ENCODE measurements at places on chromosomes 3 and 15.

DNA sequence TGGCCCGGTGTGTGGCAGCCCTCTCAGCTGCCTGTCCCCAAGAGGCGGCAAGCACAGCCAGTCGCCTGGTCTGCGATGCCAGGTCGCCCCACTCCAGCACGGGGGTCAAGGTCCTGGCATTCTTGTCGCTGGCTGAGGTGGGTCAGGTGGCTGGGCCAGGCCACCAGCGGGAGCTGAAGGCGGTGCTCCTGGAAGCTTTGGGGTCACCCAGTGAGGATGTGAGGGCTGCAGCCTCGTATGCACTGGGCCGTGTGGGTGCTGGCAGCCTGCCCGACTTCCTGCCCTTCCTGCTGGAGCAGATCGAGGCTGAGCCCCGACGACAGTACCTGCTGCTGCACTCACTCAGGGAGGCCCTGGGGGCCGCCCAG, 20.8 kb downstream of the CAND2 start:
- DNase-seq: no peak

- no peak for DNase-seq
Observed at GRCh38 chr3:148464246-148464645, 233.5 kb upstream of the AGTR1 start.

- DNase-seq: no peak
Observed at GRCh38 chr3:130800829-130801228, 54.2 kb upstream of the PIK3R4 start.

DNA sequence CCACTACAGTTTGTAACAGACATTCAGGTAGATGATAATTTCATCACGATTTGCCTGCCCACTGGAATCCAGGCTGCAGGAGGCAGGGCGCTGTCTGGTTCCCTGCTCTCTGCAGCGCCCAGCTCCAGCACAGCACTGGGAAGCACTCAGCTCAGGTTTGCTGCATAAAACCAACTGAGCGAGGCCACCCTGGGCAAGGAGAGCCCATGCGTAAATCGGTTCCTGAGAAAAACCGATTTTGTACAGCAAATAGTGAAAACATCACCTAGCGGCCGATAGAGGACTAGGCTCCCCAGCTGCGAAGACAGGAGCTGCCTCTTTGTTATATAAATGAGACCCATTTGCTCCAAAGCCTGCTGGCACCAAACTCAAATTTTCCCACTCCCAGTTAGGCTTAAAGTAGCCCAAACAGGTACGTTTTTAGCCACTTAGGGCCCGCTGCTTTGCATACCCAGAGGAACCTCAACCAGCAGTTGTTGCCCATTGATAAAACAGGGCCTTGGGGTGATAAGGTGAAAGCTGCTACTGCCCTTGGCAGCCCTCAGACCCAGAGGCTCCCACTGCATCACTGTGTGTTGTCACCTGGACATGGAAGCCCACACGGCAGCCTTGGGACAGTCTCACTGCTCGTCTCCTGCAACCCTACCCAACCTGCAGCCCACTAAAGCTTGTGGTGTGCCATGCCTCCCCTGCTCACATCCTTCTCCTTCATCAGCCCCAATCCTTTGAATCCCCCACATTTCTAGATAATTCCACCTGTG, 47.5 kb downstream of the ALDH1L1 start:
- DNase-seq: peak; percentile 17

- DNase-seq: no peak
Observed at GRCh38 chr15:85517086-85517485, 136.7 kb downstream of the AKAP13 start.

GRCh38 chr3:187082758-187083375, 56.4 kb downstream of the RPL39L start:
- no peak for DNase-seq

DNA sequence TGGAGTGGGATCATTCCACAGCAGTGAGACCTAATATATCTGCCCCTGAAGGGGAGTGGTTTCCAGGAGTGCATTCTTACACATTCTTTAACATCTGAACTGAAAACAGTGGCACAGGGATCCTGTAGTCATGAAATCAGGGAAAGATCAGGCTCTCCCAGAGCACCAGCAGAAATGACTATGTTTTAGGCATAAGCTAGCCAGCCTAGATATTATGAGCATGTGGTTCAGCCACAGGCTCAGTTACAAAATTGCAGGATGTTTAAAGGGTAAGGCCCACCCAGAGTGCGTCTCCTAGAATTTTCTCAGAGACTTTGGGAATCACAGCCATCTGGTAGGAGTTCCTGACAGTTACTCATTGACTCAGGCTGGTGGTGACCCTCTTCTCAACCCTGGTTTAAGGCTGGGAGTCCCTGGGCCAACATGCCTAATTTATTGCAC, 20.9 kb downstream of the FSTL1 start:
- no peak for DNase-seq

GRCh38 chr15:36499412-36500389, 79.7 kb upstream of the CDIN1 start:
- DNase-seq: no peak

DNA sequence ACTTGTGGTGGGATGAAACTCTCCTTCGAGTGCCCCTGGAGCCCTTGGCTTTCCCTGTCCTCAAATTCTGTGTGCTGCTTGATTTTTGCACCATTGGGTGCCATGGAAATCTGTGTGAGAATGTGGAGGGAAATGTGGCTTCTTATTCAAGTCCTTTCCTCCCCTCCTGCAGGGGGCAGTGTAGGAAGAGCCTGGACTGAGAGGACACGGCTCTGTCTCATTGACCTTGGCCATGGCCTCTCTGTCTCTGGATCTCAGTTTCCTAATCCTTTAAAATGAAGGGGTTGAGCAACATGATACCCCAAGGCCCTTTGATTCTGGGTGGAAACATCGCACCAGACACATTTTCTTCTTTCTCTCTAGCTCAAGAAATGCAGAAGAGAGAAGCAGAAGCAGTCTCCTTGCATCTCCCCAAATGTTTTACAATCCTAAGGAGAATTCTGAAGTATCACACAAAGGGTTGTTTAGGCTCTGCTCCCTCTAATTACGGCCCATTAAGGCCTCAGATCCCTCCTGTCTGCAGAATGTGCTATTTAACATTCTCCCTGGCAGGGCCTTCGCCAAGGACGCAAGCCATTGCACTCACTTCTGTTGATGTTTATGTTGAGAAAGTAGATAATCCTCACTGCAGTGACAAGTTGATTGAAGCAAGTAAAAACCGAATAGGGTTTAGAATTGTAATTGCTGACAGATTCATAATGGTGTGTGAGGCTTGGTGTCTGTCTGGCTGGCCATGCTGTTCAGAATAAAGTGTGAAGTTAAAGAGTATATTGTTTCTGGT, 169.1 kb downstream of the TPRG1 start:
- DNase-seq: no peak

DNA sequence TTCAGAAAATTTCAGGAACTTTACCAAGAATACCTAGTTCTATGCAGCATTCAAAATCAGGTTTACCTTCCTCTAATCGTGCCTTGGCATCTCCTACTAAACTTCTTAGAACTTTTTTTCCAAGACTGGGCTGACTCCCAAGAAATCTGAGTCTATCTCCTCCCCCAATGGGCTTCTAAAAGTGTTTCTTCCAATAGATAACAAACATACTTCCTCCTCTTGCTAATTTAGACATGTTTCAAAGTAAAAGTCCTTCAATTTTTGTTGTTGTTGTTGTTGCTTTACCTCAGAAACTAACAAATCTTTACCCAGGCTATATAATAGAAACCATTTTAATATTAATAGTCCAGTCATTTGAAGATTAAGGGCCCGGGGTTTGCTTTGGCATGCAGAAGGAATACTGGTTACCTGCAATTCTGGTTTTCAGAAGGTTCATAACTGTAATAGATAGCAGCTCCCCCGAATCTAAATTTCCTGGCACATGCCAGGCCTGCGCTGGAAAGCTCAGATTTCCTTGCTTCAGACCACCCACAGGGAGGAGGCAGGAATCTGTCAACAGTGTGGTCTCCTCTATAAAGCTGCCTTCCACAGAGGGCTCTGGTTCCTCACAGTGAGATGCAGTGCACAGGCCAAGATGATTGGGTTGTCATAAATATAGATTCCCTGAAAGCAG, 188.7 kb downstream of the THRB start:
- DNase-seq: no peak

- no peak for DNase-seq
Observed at GRCh38 chr3:42425736-42426407, 15.5 kb upstream of the LYZL4 start.

DNA sequence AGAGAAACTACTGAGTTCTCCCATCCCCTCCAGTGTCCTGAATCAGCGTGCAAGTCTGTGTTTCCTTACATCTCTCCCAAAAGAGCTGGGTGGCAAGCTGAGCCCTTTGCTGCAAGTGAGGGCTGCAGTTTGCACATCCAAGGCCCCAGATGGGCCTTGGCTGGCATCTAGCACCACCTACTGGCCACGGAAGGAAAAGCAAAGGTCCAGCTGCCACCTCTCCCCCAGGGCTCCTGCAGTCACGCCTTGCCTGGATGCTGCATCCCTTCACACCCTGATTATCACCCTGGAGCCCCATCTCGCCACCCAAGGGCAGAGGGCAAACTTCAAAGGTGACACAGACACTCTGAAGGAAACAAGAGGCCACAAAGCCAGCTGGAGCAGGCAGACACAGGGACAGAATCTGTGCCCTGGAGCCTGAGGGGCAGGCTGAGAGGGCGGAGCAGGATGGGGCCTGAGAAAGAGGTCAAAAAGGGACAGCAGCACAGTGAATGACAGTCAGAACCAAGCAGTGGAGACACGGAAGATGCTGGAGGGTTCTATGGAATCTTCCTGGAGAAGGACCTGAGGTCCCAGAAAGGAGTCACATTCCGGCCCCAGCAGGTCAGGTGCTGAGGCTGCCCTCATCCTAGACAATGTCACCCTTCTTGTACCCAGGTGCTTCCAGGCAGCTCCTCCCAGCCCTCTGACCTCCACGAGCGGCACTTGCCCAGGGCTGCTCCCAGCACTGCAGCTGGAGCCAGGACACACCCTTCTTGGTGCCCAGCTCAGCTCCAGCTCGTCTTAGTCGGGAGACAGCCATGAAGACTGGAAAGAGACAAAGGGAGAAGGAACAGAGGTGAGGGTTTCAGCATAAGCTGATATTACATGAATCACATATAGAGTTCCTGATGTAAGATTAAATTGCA, 18.3 kb upstream of the NTRK3 start:
- peak; percentile 46 for DNase-seq

DNA sequence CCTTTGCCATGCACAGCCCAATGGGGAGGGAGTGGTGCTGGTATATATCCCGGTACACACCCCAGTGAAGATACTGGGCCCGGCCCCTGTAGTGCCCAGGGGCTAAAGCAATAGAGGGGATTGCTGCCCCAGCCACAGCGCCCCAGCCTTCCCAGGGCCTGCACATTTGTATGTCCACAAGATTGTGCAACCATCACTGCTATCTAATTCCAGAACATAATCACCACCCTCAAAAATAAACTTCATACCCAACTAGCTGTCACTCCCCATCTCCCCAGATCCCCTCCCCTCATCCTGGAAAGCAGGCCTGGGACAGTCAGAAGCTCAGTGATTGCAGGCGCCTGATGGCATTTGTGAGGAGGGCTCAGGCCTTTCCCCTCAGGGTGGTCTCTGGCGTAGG, 13.5 kb downstream of the GNAI2 start:
- DNase-seq: no peak

- peak; percentile 5 for DNase-seq
Observed at GRCh38 chr3:41681479-41681878, 280.4 kb downstream of the ULK4 start.

GRCh38 chr15:34657469-34658127, 74.1 kb upstream of the GOLGA8B start:
- no peak for DNase-seq

DNA sequence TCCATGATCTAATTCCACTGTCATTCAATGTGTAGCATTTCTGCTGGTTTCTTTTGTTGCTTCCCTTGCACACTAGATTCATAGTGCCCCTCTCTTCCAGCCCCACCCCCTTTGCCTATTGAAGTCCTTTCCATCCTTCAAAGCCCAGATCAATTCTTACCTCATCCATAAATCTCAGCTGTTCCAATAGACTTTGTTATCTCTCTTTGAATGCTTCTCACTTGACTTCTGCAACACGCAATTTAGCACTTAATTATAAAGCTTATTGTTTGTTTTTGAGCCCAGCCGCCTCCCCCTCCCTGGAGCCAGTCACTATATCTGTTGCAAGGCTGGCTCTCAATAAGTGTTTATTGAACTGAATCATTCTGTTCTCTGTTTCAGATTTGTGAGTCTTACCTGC, 174.6 kb upstream of the TBL1XR1 start:
- no peak for DNase-seq

DNA sequence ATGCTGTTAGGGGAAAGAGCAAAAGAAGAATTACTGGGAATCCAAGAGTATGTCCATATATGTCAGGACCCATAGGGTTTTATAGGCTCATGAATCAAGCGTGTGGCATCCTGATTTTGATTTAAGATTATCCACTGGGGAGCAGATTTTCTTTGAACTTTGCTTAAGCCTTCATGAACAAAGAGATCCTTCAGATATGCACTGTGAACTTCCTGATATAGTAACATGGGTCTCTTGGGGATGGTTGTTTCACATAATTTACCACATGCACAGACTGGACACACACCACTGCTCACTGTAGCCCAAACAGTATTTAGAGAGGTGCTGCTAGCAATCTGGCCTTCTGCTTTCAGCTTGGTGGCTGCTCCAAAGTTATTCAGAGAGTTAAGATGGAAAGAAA, 200.9 kb upstream of the ZPLD1 start:
- DNase-seq: no peak

- DNase-seq: peak; percentile 31
Observed at GRCh38 chr15:75921732-75922703, 18.3 kb downstream of the FBXO22 start.

- DNase-seq: no peak
Observed at GRCh38 chr15:28959326-28959725, 73.6 kb downstream of the APBA2 start.

DNA sequence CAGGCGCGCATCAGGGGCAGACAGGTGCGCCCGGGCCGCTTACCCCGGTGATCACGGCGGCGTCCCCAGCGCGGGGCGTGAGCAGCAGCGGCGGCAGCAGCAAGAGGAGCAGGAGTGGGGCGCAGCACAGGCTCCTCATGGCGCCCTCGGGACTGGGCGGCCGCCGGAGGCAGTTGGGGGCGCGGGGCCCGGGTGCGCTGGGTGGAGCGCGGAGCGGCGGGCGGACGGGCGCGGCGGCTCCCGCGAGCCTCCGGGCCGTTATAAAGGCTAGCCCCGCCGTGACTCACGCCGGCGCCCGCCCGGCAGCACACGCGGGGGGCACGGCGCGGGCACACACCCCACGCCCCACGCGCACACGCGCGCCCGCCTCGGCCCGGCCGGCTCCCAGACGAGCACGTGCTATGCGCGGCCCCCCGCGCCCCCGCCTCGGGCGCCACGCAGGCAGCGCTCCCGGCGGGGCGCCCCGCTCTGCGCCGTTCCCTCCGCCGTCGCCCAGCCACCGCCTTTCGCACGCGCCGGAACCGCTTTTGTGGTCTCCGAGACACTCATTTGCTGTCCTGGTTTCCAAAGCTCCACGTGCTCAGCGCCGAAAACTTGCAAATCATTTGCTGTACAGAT, at the start of gene PROK2:
Gene PROK2 (minus strand): TSS at position 235 of the 618 bp plus-strand sequence. CDS start 96 bp downstream, at position 139.
- no peak for DNase-seq

DNA sequence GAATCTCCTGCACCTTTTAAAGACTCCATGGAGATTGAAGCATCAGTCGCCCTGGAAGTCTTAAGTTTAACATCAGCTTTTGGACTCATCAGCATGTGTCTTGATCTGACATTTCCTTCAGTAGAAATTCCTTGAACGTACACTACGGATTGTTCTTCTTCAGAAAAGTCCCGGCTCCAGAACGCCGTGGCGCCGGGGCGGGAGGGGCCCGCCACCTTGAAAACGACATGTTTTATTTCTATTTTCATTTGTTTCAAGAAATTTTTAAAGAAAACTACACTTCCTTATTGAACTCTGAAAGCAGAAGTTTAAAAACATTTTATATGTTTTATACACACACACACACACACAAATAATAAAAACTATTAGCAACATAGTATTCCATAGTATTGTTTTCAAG, 32.6 kb upstream of the RAP2B start:
- DNase-seq: no peak
